ENCODE measurements at places on chromosomes 5 and 9.

DNA sequence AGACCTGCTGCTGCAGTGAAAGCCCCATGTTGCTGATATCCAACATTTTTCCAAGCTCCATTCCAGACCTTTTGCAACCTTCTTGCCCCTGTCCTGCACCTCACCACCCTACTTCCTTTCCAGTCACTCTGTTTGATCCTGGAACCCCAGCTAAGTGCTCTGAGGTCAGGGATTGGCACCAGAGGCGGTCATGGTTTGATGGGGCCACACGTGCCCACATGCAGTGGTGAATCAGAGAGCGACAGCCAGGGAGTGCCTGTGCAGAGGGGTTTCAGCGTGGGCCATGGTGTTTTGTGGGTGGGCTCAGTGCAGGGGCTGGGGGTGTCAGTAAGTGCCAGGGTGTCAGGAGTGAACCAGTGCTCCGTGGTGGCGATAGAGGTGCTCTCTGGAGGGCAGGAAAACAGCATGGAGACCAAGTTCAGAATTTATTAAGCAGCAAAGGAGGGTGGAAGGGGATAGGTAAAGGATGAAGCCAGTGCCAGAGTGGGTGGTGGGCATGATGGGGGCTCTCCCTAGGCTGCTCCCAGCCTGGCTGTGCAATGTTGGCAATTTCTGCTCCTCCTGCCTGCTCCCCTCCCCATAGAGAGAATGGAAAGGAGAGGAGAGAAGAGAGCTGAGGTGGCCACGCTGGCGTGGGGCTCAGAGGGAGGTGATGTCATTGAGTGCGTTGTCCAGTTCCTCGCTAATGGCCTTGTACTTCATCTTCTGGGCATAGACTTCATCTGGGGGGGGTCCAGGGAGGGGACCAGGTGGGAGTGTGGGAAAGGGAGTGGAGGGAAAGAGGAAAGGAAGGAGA lies 7.0 kb downstream of the TPM2 start:
- no peak for DNase-seq

GRCh38 chr5:5156471-5157082 lies 16.4 kb downstream of the ADAMTS16 start:
- no peak for DNase-seq

DNA sequence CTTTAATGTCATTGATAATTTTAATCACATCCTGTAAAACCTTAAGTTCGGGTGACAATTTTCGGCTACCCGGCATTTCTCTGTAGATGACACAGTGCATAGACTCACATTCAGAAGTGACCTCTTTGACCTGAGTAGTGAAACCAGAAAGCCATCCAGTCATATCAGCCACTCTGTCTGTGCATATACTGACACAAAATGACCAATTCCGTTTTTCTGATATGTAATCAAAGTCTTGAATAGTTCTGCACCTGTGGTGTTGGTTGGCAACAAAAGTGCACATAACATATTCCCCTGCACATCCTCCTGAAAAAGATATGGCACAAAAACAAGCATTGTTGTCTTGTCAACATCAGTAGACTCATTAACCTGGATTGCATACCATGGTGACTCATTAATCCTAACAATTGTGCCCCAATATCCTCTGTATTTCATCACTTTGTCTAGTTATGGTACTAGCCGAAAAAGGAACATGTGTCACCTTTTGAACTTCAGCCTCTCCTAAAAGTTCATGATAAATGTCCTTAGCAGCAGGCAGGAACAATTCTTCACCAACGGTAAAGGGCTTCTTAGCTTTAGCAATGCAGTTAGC lies 4.6 kb upstream of the HNRNPA0 start:
- DNase-seq, result no peak

- no peak for DNase-seq
These were observed 522.6 kb downstream of the HINT1 start for GRCh38 chr5:130642461-130642860.

GRCh38 chr5:140292212-140293036 lies 10.5 kb downstream of the PFDN1 start:
- no peak for DNase-seq

- no peak for DNase-seq
These were observed 281.9 kb upstream of the TUSC1 start for GRCh38 chr9:25960178-25960577.

GRCh38 chr5:7991125-7991821 lies 122.3 kb downstream of the MTRR start:
- DNase-seq, result no peak

DNA sequence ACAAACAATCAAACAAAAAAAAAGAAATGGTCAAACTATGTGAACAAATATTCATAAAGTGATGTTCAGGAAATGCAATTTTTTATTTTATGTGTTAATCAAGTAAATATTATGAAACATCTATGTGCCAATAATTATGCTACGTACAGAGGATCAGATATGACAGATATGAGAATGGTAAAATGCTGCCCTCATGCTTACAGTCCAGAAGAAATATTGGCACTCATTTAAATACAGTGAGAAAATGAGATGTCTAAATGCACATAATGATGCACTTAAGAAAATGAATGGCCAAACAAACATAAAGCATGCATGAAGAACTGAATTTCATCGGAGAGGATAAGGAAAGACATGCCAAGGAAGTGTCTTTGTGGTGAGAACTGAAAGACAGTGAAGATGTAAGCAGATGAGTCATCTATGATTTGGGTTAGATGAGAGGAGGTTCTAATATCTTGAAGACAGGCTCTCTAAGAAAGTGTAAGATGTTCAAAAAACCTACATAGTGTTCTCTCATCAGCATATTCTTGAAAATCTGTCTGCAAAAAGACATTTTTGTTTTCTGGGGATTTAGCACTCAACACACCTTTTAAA lies 1231.1 kb upstream of the ACO1 start:
- DNase-seq, result no peak

- DNase-seq, result no peak
These were observed 99.0 kb downstream of the CDH12 start for GRCh38 chr5:22754155-22754554.

GRCh38 chr9:13387734-13388067 lies 108.2 kb upstream of the MPDZ start:
- no peak for DNase-seq

DNA sequence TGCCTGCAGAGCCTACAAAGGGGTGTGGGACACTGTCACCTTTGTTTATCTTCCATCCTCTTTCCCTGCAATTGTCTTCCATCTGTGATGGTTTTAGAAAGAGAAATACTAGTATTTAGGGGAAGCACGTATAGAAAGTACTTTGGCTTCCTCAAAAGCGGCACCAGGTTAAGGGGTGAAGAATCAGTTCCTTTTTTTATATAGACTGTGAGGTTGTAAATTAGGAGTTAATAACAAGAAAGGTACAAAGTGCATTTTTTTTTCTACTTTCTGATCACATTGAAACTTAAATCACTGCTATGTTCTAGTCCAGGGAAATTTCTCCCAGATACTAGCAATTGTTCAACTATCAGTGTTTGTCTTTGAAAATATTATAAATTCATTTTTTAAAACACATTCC lies 219.3 kb downstream of the CEMIP2 start:
- DNase-seq, result no peak

DNA sequence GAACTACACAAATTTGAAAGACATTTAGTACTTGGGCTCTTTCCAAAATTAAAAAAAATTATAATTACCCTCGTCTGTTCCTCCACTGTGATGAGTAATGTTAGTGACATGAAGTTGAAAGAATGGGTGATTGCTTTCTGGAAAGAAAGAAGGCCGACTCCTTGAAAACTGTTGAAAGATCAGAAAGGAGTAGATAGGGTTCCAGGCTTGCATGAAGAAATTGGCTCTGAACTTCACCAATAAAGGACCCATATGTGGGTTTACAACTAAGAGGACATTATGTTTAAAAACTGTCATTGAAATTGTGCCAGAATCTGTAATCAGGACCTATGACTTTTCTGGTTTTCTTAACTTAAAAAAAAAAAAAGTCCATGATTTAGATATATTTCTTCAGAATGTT lies 20.7 kb upstream of the MOCS2 start:
- DNase-seq, result no peak

- no peak for DNase-seq
These were observed 21.9 kb upstream of the NOTCH1 start for GRCh38 chr9:136567651-136568287.

DNA sequence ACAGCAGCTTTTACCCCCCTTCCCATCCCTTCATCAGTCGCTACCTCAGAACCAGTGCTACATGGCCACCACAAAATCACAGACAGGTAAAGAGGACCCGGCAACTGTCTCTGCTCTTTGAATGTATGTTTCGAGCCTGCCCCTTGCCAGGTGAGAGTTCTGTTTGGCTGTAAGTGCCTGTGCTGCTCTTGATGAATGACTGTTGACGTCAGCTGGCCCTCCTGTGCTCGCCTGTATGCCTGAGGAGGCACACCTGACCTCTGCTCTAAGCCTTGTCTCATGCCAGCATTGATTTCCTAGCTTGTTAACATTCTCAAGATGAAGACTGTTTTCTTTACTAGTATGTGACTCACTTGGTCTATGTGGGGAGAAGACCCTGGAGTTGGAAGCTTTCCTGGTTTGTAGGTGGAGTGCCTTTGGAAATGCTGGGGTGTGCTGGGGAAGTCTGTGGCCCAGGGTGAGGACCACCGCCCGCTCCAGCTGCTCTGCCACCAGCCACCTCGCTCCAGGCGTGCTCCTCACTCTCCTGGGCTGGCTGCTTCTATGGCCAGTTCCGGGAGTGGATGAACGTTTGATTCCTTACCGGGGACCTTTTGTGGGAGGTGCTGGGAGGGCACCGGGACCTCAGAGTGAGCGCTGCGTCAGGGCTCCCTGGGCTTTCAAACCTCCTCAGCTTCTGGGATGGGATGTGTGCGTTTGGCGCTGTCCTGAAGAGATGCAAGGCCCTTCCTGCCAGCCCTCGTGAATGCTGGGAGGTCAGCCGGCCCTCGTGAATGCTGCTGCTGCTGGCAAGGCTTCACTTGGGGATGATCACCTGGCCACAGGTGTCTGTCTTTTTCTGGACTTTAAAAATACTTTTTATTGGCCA lies 109.9 kb downstream of the EHMT1 start:
- no peak for DNase-seq

GRCh38 chr9:95845751-95846150 lies 29.7 kb upstream of the ERCC6L2 start:
- DNase-seq, result no peak

GRCh38 chr5:137114529-137114928 lies 384.6 kb downstream of the SPOCK1 start:
- no peak for DNase-seq

DNA sequence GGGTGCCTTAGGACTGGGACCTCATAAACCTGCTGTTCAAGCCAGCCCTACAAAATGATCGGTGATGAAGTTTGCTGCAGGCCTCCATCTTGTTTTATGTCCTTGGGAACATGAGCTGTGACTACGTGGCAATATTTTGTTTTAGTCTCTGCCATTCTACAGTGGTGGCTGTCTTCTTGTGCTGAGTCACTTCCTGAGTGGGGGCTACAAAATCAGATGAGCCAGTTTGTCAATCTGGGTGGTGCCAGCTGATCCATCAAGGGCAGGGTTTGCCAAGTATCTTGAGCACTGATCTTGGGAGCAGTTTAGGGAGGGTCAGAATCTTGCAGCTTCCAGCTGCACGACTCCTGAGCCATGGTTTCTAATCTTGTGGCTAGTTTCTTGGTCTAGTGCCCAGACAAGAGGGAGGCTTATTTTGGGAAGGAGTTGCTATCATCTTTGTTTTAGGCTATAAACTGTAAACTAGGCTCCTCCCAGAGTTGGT lies 94.7 kb downstream of the YTHDC2 start:
- no peak for DNase-seq

DNA sequence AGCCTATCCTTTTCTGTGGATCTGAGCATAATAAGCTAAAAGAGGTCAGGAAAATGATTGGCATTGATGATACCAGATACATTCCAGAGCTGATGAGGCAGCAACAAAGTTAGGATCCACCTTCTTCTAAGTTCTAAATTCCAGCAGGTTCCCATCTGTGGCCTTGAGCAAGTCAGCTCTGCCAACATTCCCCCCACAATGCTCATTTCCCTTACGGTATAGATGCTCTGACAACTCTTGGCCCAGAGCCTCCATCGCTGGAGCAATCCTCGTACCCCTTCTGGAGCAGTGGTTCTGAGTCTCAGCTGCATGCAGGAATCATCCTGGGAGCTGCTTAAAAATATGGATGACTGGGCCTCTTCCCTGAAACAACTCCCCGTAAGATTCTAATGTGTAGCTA lies 78.1 kb downstream of the MED27 start:
- no peak for DNase-seq

DNA sequence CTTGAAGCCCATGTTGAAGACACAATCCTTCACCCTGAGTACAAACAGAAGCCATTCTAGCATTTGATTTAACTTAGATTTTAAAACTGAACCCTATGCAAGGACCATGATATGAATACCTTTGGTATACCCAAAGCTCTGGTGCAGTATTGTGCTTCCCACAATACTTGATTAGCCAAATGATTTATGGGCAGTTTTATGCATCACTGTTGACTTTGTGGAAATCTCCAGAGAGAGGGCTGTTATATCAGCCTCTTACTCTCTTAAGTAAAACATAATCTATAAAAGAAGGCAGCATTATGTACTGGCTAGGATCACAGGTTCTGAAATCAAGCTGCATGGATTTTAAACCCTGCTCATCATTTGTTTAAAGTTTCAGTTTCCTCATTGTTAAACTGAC lies 762.8 kb downstream of the EFNA5 start:
- DNase-seq, result no peak

GRCh38 chr9:131764568-131764967 lies 24.7 kb upstream of the RAPGEF1 start:
- DNase-seq, result no peak

DNA sequence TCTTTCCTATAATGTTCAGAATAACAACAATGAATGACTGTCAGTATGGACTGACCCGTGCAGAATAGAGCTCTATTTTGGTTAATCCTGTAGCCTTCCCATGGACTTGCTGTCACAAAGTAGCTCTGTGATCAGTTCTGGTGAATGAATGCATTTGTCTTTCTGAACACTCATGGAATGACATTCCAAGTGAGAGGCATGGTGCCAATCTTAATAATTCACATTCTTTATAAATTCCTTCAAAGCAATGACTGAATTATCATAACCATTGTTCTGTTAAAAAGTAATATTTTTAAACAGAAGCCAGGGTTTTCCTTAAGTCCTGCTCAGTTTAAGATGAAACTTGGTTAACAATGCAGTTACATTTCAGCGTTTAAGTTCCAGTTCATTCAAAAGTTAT lies 360.5 kb downstream of the ICE1 start:
- DNase-seq, result no peak

DNA sequence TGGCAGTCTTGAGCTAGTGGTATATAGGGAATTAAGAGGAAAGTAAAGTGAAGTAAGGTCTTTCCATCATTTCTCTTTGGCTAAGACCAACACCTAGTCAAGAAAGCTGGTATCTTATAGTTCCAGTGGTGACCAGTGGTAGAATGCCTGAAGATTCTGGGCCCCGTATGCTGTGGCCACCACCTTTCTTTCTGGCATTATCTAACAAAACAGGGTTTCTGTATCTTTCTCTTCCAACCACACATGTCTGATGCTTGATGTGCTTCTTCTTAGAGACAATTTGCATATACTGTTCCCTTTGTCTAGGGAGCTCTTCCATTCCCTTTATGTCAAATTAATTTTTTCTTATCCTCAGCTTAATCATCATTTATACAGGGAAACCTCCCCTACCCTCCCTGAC lies 109.9 kb upstream of the SSBP2 start:
- no peak for DNase-seq

GRCh38 chr5:141637123-141637766 lies 448 bp downstream of the RELL2 start:
- peak; percentile 61 for DNase-seq
